CD4-positive, alpha-beta T cell treated with Interferon gamma for 1 hour (primary cell): ENCODE measurements at places on chromosomes 7 and 10.

DNA sequence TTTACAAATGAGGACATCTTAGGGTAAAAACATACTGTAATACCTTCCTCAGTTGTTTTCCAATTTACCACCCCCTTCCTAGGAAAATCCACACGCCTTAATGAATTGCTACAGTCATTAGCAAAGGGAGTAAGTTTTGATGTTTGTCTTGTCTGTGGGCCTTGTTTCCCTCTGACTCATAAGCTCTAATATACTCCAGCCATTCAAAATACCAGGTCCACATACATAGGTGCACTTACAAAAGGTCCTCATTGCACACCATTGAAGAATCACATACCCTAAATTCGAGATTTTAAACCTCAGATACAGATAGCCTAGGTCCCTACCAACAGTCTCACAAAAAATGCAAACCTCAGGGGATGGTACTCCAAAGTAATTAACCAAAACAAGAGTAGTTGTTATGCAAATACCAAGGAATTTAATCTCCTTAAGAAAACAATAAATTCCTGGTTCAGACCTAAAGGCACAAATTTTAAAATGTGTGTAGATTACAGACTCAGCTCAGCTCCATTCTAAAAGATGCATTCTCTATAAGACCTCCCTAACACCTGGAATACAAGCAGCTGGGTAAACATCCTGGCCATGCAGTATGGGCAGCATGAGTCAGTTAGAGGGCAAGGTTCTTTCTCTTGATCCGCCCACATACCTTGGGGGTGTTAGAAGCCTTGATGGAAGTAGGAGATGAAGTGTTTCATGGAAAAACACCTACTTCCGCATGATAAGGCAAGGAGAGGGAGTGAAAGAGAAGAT, 3.0 kb upstream of the LIPK start:
- no peak for DNase-seq

DNA sequence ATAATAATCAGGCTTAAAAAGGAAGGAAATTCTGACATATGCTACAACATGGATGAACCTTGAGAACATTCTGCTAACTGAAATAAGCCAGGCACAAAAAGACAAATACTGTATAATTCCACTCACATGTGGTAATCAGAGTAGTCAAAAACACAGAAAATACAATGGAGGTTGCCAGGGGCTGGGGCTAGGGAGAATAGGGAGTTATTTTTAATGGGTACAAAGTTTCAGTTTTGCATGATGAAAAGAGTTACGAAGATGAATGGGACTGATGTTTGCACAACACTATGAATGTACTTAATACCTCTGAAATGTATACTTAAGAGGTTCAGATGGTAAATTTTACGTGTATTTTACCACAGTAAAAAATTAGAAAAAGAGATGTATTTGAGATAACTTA, 145.6 kb downstream of the DOCK4 start:
- no peak for DNase-seq

DNA sequence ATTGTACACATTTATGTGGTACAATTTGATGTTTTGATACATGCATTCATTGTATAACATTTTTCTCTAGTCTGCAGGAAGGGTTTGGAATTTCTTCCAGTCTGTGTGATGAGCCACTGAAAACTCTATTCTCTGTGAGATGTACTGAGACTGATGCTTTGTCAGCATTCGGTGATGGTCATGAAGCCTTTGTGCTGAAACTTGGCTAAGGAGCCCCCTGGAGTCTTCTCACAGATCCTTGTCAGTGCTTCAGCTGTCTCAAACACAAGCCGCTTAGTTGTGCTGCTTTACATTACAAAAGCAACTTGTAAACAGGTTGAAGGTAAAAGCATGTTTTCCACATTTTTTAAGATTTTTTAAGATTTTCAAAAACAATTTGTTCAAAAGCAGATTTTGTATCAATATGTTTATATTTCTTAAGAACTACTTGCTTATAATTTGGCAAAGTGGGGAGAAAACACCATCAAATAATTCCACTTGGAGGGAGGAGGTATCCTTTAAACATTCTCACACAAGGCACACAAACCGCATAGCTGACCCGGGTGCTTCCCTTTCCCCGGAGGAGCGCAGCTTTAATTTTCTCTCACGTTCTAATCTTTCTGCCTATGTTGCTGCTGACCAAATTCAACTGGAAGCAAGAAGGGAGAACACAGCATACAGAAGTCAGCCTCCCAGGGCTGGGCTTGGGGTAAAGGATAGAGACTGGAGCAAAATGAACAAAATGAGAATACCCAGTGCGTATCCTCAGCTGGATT, 249.8 kb upstream of the VSTM2A start:
- DNase-seq, result no peak

DNA sequence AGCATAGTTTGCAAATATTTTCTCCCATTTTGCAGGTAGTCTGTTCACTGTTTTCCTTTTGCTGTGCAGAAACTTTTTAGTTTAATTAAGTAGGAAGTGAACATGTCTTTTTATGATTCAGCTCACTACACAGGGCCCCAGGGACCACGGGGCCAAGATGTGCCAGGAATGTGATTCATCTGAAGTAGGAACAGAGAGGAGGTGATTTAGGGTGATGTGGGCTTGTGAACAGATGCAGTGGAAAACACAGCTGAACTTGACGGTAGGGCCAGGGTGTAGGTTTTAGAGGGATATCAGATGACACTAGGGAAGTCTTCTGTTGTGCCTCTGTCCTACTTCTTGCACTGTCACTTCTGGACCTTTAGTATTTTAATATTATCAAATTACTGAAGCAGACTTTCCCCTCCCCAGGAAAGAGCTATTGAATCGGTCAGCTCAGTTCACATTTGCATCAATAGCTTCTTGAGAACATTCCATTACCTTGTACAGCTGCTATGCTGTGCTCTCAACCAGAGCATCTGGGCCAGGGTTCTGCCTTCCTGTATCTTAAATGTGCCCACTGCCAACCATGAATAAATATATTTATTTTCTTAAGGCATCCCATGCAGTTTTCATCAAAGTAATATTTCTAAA, 96.9 kb downstream of the OSBPL3 start:
- DNase-seq, result no peak

GRCh38 chr7:37220664-37221063, 228.0 kb downstream of the ELMO1 start:
- DNase-seq, result no peak

DNA sequence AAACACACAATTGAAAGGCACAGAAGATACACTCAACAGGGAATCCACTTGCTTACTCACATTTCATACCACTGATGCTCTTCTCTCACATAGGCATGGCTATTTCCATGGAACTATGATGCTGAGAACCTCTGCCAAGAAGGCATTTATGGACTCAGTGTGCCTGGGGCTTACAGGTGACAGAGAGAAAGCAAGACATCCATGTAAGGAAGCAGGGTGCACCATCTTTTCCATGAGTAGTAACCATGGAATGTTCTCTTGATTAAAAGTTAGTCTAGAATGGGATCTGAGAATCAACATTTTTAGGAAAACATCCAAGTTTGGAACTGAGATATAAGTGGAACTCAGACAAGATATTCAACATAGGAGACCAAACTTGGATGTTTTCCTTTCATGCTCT, 52.5 kb upstream of the MACC1 start:
- no peak for DNase-seq

- DNase-seq, result no peak
These were observed 241.3 kb downstream of the ANK3 start for GRCh38 chr10:60148266-60148840.

DNA sequence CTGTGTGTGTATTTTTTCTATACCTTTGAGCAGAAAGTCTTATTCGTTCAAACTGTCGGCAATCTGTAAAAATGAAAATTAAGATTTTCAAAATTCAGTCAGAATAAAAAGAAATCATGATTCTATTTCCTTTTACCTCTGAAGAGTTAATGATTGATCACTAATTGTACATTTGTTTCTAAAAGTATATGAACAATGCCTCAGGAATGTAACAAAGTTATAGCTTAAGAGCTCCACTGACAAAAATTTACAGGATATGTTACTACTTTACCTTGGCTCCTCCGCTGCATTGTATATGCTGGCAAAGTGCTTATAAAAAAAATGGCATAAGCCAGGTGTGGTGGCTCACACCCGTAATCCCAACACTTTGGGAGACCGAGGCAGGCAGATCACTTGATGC, 225.7 kb downstream of the VTI1A start:
- DNase-seq, result no peak

DNA sequence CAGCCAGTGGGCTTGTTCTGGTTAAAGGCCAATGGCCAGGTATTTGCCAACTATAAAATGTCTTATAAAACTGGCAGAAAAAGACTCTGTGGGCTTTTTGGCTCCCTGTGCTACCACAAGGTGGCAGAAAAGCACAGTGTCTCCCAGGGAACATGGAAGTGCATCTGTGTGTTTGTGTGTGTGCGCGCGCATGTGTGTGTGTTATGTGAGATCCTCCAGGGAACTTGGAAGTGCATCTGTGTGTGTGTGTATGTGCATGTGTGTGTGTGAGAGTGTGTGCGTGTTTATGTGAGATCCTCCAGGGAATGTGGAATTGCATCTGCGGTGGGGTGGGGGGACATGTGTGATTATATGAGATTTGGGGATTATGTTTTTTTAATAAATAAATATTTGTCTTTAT, 30.2 kb upstream of the ABI1 start:
- peak; percentile 23 for DNase-seq

DNA sequence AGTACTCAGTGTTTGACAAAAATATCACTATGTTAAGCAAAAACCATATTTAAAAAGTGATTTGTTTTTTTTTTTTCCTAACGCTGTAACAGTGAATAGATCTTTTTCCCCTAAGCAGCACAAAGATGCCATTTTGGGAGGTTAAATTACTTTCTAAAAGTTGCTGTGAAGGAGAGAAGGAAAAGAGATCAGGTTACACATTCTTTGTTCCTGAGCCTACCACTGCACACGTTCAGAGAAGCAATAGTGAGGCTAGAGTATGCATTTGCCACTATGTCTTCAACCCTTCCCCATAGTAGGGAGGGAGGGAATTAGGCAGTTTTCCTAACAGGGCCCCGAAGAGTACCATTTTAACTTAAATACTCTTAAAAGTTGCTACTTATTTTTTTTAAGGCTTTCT, 38.9 kb downstream of the BMPR1A start:
- DNase-seq, result no peak

DNA sequence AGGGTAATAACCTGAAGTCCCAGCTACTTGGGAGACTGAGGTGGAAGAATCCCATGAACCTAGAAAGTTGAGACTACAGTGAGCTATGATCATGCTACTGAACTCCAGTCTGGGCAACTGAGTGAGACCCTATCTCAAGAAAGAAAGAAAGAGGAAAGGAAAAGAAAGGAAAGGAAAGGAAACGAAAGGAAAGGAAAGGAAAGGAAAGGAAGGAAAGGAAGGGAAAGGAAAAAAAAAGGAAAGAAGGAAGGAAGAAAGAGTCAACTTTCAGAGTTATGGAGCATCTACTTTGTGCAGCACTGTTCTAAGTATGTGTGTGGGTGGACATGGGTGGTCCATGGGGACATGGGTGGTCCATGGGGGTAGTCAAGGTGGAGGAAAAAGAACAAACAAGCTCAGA, 24.1 kb upstream of the R3HCC1L start:
- DNase-seq, result no peak

GRCh38 chr10:72315611-72316385, 38.9 kb downstream of the DNAJB12 start:
- no peak for DNase-seq

- DNase-seq, result no peak
These were observed 86.7 kb downstream of the ADCY1 start for GRCh38 chr7:45660901-45661211.

GRCh38 chr7:149717481-149717880, 55.9 kb downstream of the ZNF467 start:
- no peak for DNase-seq

- DNase-seq, result no peak
These were observed 43.9 kb upstream of the DNAJB6 start for GRCh38 chr7:157292770-157293412.

DNA sequence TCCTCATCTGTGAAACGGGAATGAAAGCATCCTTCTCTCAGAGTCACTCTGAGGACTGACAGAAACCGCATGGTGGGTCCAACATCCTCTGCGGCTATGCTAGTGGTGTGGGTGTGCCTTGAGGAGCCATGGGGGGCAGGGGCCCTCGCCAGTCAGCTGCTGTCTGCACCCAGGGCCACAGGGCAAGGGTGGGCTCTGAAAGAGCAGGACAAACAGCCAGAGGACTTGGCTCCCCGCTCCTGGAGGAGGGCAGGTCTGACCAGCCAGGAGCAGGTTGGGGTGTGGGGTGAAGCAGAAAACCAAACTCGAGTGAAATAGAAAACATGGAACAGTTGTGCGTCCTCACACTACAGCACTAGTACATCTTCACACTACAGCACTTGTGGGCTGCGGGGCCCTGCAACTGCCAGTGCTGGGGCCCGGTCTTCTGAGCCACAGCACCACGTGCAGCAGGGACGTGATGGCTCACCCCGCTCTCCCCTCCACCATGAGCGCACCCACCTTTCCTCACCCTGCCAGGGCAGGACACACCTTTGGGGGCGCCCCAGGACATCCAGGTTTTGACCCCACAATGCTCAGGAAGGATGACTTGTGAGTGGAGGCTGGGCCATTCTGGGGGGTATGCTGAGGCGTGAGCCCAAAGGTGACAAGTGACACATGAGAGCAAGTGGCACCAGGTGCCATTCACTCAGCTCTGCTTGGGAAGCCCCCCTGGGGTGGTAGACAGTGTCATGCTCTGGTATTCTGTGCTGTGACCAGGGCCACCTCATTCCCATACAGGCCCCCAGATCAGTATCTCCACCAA, 96.1 kb upstream of the RET start:
- no peak for DNase-seq

GRCh38 chr10:104589871-104590270, 51.2 kb upstream of the SORCS3 start:
- no peak for DNase-seq

GRCh38 chr7:46855851-46856250, 726.1 kb downstream of the TNS3 start:
- DNase-seq, result no peak

GRCh38 chr7:127770885-127771284, 118.9 kb downstream of the SND1 start:
- no peak for DNase-seq

DNA sequence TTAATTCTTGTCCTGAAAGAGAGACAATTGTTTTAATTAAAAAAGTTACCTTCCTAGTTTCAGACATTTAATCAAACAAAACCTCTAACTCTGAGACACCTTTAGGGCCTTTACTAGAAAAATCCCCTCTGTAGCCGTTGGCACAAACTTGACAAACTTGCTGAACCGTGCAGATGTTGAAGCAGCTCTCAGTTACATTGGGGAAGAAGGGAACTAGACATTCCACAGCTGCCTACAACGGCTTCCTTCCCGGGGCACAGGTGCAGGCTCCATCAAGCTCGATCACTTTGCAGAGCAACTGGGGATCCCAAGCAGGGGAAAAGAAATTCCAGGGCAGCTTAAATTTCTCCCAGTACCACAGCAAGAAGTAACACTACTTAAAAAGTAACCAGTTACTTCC, 141.3 kb downstream of the SKAP2 start:
- no peak for DNase-seq

DNA sequence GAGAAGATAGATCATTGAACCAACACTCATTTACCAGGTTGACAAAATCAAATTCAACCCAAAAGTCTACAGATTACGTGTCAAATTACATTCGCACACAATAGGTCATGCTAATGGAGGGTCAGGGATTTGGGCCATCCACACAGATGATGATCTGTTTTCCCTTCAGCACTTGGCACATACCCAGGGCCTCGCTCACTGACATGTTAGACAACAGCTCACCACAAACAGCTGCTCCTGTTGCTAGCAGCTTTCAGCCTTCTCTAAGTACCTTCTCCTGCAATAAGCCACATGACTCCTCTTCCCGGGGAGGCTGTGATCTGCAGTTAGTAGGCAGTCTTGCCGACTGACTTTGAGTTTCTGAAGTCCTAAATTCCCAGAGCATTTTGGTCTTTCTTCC, 18.4 kb downstream of the NKX2-3 start:
- no peak for DNase-seq

GRCh38 chr7:134328900-134329299, 12.2 kb upstream of the SLC35B4 start:
- no peak for DNase-seq
